ENCODE measurements at places on chromosomes 6 and 20. TPM values are rescaled to one million over a fixed set of nuclear protein-coding genes. Genes with fewer than 3 reads are reported as not detected.
A peak's percentile ranks its signal among the peaks of the same experiment; 100 is the strongest.

GRCh38 chr20:44829688-44830087 lies 19.3 kb upstream of the RIMS4 start:
- H3K4me1 ChIP-seq, result no peaks in the 10 kb centered on the region
- H3K36me3 ChIP-seq, result no peaks in the 10 kb centered on the region
- H3K27me3 ChIP-seq, result peaks cover 6% of the 10 kb centered on the region
- no peak overlapping the region for H3K4me3 ChIP-seq
- no peak overlapping the region for H3K27ac ChIP-seq
- DNase-seq, result no peak

- no peak overlapping the region for H3K4me3 ChIP-seq
- H3K36me3 ChIP-seq, result no peaks in the 10 kb centered on the region
- no peaks in the 10 kb centered on the region for H3K4me1 ChIP-seq
- peak overlapping the region; percentile 31 for H3K27ac ChIP-seq
Measured at GRCh38 chr6:144697369-144697760, 412.2 kb downstream of the UTRN start.

DNA sequence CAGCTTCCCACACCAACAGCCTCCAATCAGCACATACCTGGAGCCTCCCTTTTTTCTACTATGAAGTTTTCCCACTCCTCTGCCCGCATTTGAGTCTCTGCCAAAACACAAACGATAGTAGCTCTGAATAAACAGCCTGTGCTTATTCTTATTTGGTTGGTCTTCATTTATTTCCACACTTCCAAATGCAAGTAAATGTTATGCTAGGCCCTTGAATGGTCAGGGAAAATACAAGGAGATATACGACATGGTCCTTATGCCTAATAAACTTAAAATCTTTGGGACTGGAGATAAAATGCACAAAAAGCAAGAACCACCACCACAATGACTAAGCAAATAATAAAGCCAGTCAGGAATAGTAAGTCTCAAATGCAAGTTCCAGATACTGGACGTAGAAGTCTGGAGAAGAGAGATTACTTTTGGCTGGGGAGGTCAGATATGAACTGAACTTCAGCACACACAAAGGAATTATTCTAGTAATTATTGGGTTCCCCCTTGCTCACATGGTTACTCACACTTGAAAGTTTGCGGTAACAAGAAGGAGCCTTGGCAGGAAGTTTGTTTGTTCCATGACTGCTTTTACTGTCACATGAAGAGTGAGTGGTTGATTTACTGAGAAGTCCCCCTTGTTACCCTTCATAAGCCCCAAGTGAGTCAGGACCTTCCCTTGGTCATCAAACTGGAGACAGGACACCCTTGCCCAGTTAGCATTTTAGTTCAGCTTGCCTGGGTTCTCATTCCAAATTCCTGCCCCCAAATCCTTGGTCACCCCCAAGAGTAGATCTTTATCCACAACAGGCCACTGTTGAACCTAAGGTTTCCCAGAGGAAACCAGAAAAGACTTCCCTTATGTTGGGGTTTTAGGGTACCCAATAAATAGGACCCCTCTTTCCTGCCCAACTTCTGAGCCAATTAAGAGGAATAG lies 511.2 kb upstream of the JARID2 start:
- no peaks in the 10 kb centered on the region for H3K4me1 ChIP-seq
- no peak for DNase-seq
- no peak overlapping the region for H3K27ac ChIP-seq
- no peaks in the 10 kb centered on the region for H3K36me3 ChIP-seq
- no peaks in the 10 kb centered on the region for H3K27me3 ChIP-seq

Gene BPIFB1
- total RNA-seq, result not detected

GRCh38 chr20:61057443-61058121 lies 194.5 kb upstream of the CDH4 start:
- peak; percentile 50 for DNase-seq
- no peak overlapping the region for H3K27ac ChIP-seq
- no peak overlapping the region for H3K4me3 ChIP-seq
- H3K36me3 ChIP-seq, result no peaks in the 10 kb centered on the region
- H3K27me3 ChIP-seq, result no peaks in the 10 kb centered on the region
- no peaks in the 10 kb centered on the region for H3K4me1 ChIP-seq

Gene RALGAPB
- total RNA-seq, result 29.6 TPM

DNA sequence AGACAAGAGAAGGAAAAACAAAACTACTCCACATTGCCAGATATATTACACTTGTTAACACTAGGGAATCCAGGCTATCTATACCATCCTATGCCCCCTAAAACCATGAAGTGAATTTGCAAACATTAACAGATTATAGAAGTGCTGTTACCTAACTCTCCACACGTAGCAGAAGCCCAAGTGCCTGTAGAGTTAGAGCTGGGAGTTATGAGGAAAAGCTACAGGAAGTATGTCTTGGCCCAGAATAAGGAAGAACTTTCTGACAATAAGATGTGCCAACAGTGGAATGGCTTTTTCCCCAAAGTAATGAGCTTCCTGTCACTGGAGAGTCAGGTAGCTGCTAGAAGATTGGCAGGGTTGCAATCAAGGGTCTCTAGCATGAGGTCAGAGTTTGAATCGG lies 32.5 kb downstream of the ADGRG6 start:
- H3K27me3 ChIP-seq, result no peaks in the 10 kb centered on the region
- H3K27ac ChIP-seq, result no peak overlapping the region
- DNase-seq, result no peak
- no peaks in the 10 kb centered on the region for H3K4me1 ChIP-seq
- no peaks in the 10 kb centered on the region for H3K36me3 ChIP-seq
- no peak overlapping the region for H3K4me3 ChIP-seq

GRCh38 chr20:32440069-32440757 lies 82.1 kb downstream of the ASXL1 start:
- H3K4me3 ChIP-seq, result no peak overlapping the region
- H3K27ac ChIP-seq, result no peak overlapping the region
- peaks cover 27% of the 10 kb centered on the region for H3K36me3 ChIP-seq
- no peaks in the 10 kb centered on the region for H3K4me1 ChIP-seq
- DNase-seq, result no peak

- H3K27ac ChIP-seq, result no peak overlapping the region
- peak overlapping the region; percentile 55 for H3K4me3 ChIP-seq
- H3K27me3 ChIP-seq, result peaks cover 21% of the 10 kb centered on the region
- H3K4me1 ChIP-seq, result peaks cover 38% of the 10 kb centered on the region
Measured at GRCh38 chr6:43274916-43275597, 23.0 kb upstream of the SLC22A7 start.

- no peak for DNase-seq
- H3K4me3 ChIP-seq, result no peak overlapping the region
- H3K27ac ChIP-seq, result no peak overlapping the region
- no peaks in the 10 kb centered on the region for H3K4me1 ChIP-seq
- no peaks in the 10 kb centered on the region for H3K27me3 ChIP-seq
- peaks cover 62% of the 10 kb centered on the region for H3K36me3 ChIP-seq
Measured at GRCh38 chr20:1915725-1916124, 20.5 kb downstream of the SIRPA start.

Gene FAM83B
- total RNA-seq, result not detected

DNA sequence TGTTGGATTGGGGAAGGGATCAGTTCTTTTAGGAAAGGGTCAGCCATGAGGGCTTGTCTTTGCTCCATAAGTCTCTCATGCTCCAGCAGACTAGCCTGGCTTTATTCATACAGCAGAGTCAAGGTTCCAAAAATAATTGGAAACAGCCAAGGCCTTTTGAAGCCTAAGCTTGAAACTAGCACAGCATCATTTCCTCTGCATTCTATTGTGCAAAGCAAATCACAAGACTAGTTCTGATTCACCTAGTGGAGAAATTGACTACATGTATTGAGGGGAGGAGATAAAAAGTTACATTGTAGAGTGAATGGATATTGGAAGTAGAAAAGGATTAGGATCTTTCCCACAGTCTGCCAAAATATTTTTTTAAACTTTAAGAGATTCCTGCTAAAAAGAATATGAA lies 159.3 kb upstream of the PLCB4 start:
- H3K27me3 ChIP-seq, result no peaks in the 10 kb centered on the region
- DNase-seq, result no peak
- no peaks in the 10 kb centered on the region for H3K4me1 ChIP-seq
- no peaks in the 10 kb centered on the region for H3K36me3 ChIP-seq
- H3K4me3 ChIP-seq, result no peak overlapping the region

Gene TMEM217
- total RNA-seq, result 0.55 TPM

Gene KIFC1
- 1.8 TPM for total RNA-seq

GRCh38 chr6:144013486-144013909 lies 5.4 kb upstream of the PLAGL1 start:
- no peaks in the 10 kb centered on the region for H3K4me1 ChIP-seq
- DNase-seq, result peak; percentile 85
- H3K27me3 ChIP-seq, result no peaks in the 10 kb centered on the region
- no peak overlapping the region for H3K27ac ChIP-seq
- no peak overlapping the region for H3K4me3 ChIP-seq
- H3K36me3 ChIP-seq, result no peaks in the 10 kb centered on the region

- H3K4me3 ChIP-seq, result no peak overlapping the region
- peak; percentile 44 for DNase-seq
Measured at GRCh38 chr20:38123021-38123587, 42.0 kb downstream of the TGM2 start.

DNA sequence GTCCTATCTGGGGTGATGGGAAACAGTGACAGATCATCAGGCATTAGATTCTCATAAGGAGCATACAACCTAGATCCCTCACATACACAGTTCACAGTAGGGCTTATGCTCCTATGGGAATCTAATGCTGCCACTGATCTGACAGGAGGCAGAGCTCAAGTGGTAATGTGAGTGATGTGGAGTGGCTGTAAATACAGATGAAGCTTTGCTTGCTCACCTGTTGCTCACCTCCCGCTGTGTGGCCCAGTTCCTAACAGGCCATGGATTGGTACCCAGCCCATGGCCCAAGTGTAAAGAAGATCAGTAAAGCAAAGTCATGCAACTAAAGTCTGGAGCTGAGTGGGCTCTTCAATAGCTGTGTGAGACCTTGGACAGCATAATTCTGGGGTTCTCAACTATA lies 65.9 kb downstream of the PKIB start:
- no peaks in the 10 kb centered on the region for H3K27me3 ChIP-seq
- DNase-seq, result no peak
- H3K27ac ChIP-seq, result no peak overlapping the region
- no peaks in the 10 kb centered on the region for H3K4me1 ChIP-seq
- no peak overlapping the region for H3K4me3 ChIP-seq

DNA sequence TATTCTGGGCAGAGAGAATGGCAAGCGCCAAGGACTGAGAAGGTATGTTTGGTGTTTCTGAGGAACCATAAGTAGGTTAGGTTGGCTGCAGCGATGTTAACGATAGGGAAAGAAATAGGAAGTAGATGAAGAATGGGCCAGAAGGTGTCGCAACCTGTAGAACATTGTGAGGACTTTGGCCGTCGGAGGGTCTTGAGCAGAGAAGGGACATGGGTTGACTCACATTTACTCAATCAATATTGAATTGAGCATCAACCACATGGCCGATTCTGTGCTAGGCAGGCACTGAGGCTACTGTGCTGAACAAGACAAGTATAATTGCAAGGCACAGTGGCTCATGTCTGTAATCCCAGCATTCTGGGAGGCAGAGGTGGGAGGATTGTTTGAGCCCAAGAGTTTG lies 26.8 kb upstream of the RPN2 start:
- H3K4me1 ChIP-seq, result no peaks in the 10 kb centered on the region
- no peak overlapping the region for H3K4me3 ChIP-seq

DNA sequence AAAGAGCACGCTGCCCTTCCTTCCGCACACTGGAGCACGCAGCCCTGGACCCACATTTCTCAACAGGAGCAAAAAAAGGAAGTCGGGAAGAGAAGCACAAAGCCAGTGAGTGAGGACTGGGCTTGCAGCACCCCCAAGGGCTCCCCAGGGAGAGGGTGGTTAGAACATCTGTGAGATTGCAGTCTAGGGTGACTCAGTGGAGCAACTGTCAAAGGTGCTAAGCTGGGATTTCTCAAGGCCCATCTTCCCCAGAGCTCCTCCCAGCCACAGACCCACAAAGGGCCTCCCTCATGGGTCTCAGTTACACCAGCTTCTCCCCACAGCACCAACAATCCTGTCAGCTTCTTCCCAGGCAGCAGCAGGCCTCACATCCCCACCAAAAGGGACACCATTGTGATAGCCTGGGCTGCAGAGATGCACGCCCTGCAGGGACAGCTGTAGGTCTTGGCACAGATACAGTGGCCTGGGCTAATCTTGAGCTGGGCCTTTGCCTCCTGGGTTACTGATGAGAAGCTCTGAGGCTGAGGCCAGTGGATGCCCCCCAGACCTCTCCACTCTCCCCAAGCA lies 39.6 kb upstream of the CD93 start:
- H3K4me3 ChIP-seq, result no peak overlapping the region
- H3K27me3 ChIP-seq, result no peaks in the 10 kb centered on the region
- peak; percentile 78 for DNase-seq
- H3K27ac ChIP-seq, result peak overlapping the region; percentile 17
- no peaks in the 10 kb centered on the region for H3K4me1 ChIP-seq

DNA sequence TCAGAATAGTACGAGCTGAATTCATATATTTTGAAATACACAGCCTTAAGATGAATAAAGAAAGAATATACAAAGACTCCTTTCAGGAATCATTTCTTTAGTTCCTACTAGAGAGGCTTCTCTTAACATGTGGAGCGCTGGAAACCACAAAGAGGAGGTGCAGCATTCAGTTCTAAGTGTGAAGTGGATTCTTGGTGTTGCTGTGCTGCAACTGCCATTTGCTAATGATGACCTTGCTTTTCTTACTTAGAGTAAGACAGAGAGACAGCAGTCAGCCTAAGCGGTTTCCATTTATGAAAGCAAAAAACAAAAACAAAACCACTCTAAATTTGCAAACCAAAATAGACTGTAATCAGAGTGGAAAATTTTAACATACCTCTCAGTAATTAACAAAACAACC lies 629.0 kb downstream of the EPHA7 start:
- no peak for DNase-seq
- H3K36me3 ChIP-seq, result no peaks in the 10 kb centered on the region
- H3K4me1 ChIP-seq, result no peaks in the 10 kb centered on the region
- no peak overlapping the region for H3K4me3 ChIP-seq

- H3K4me3 ChIP-seq, result no peak overlapping the region
- H3K27ac ChIP-seq, result no peak overlapping the region
- DNase-seq, result no peak
- H3K36me3 ChIP-seq, result no peaks in the 10 kb centered on the region
- no peaks in the 10 kb centered on the region for H3K27me3 ChIP-seq
- peaks cover 7% of the 10 kb centered on the region for H3K4me1 ChIP-seq
Measured at GRCh38 chr6:42904467-42904866, 11.4 kb upstream of the PTCRA start.

Gene TTBK1
- total RNA-seq, result not detected

DNA sequence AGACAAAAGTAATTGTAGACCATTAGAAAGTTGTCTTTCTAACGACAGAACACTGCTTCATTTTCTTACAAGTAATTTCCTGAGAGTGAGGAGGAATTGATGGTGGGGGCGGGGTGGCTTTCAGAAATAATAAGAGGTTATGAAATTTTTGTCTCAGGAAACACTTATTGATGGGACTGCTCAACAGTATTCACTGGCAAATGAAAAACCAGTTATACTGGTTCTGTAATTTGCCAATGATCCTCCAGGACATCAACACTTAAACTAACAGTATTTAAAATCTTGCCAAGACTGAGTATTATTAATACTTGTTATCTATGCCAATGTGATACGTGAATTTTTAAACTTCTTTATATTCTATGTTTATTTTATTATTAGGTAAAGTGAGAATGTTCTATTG lies 41.8 kb upstream of the FUT9 start:
- H3K4me3 ChIP-seq, result no peak overlapping the region
- no peak overlapping the region for H3K27ac ChIP-seq
- no peak for DNase-seq
- no peaks in the 10 kb centered on the region for H3K27me3 ChIP-seq
- no peaks in the 10 kb centered on the region for H3K4me1 ChIP-seq

Data from sigmoid colon (tissue), 7 donors.